ENCODE measurements at places on chromosomes 1 and 21.
A peak's percentile ranks its signal among the peaks of the same experiment; 100 is the strongest.

DNA sequence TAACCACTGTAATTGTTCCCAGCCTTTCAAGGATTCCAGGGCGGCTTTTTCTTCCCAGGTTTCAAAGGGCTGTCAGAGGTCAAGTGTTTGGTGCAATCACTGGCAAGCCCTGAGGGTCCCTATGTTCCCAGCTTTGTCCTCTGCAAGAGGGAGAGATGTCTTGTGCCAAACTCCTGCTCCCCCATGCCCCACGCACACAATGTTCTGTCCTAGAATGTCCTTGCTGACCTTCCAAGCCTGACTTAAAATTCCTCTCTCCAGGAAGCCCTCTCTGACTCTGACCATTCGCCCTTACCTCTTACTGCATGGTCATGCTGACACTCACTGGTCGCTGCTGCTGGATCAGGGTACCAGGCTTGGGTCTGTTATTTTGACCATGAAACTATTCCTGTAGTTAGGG, 152.5 kb upstream of the KCND3 start:
- no peak for DNase-seq

GRCh38 chr1:243246916-243247315, 8.2 kb downstream of the CEP170 start:
- no peak for DNase-seq

- DNase-seq = no peak
These were observed 108.8 kb upstream of the MAGI3 start for GRCh38 chr1:113281550-113281949.

- DNase-seq = no peak
These were observed 2.8 kb downstream of the REG4 start for GRCh38 chr1:119808491-119808890.

GRCh38 chr1:229452956-229453801, 19.3 kb upstream of the ACTA1 start:
- no peak for DNase-seq

- DNase-seq = no peak
These were observed 18.1 kb upstream of the SNX27 start for GRCh38 chr1:151593730-151594129.

- DNase-seq = no peak
These were observed 12.2 kb upstream of the RGS16 start for GRCh38 chr1:182616130-182617013.

DNA sequence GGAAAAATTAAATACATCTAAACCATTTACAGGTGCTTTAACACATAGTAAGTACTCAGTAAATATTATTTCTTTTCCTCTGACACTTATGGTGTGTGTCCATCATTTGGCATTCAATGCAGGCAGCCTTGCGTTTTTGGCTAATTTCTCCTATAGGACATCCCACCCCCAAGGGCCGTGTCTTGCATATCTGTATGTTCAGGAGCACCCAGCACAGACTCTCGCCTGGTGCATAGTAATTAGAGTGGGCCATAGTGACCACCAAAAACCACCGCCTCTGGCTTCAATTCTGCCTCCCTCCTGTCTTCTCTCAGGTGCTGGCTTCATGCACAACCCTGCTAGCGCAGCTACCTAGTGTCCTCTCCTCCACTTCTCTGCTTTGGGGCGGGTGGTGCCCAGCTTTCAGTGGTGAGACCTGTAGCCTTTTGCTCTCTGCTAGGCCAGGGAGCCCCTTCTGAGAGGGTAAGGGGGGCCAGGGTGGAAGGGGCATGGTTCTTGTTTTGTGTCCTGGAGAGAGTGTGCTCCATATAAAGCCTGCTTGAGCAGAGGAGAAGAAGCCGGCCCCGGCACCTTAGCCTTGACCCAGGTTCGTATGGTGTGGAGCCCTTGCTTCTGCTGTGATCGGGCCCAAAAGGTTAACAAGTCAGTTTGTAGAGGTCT, 33.4 kb downstream of the BATF3 start:
- DNase-seq = peak; percentile 56

- no peak for DNase-seq
These were observed 60.8 kb upstream of the KRTAP11-1 start for GRCh38 chr21:30942192-30942591.

DNA sequence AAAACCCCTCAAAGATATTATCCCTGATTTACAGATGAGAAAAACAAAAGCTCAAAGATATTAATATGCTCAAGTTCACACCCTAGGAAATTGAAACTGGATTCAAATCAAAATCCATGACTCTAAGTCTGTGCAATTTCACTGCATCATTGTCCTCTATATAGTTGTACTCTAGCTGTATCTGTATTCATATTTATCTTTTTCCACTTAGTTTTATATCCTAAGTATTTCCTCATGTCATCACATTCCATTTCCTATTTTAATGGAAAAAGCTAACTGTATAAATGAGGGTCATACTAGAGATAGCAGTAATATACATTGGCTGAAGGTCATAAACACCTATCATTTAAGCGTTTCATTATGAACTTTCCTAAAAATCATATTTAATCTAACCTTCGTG, 42.2 kb upstream of the RALGPS2 start:
- no peak for DNase-seq

- DNase-seq = no peak
These were observed 5.4 kb downstream of the PRAMEF12 start for GRCh38 chr1:12778907-12779306.

DNA sequence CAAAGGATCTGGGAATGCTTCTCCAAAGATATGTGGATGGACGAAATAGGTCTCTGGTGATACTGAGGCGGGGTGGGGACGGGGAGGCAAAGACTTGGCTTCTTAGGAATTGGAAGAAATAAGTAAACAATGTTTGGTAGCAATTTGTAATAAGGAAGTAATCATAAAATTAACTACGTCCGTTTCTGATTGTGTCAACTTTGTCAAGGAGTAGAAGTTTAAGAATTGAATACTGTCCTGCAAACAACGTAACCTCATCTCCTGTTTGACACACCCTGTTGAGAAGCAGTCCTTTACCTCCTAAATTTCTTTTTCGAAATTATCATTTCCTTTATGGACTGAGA, 471 bp downstream of the POLR3C start:
- no peak for DNase-seq

GRCh38 chr1:56404066-56404465, 175.3 kb downstream of the PLPP3 start:
- no peak for DNase-seq

DNA sequence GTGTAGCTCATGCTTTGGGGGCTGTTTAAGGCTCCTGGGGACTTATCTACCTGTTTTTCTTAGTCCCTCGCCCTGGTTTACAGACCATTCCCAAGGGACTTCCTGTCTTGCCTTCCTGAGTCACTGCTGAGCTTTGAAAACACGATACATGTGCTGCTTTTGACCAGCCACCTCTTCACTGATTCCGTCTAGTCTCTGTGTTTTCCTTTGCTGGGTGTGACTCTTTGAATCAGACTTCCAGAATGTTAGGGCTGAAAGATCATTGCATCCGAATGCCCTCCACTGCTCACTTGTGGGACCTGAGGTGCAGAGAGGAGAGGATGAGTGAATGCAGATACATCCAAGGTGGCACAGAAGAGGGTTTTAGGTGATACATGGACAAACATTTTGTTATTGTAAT, 35.4 kb upstream of the CITED4 start:
- DNase-seq = no peak

DNA sequence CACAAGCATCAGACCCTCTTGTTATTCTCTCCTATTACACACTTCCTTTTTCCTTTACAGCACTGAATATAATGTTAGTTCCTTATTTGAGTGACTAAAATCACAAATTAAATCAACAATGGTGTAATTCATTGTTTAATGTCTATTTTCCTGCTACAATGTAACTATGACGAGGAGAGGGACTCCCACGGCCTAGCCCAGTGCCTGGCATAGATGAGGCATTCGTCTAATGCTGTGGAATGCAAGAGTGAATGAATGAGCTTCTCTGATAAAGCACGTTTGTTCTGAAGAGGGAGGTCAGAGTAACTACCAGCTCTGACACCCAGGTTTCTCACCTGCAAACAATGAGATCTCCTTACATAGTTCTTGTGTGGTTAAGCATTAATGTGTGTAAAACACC, 479.4 kb downstream of the OMA1 start:
- DNase-seq = no peak

GRCh38 chr1:150176593-150176992, 26.9 kb downstream of the PLEKHO1 start:
- no peak for DNase-seq

DNA sequence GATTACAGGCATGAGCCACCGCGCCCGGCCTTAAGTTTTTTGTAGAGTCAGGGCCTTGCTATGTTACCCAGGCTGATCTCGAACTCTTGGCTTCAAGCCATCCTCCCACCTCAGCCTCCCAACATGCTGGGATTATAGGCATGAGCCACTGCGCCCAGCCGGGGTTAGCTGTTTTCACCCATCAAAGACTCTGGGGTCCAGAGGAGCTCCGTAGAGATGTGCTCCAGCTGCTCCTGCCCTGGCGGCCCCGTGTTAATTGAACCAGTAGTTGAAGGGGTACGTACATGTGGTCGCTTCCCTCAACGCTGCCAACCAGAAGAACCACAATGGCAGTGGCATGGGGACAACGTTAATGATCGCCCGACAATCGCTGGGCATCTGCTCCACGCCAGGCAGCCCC, 72.0 kb downstream of the NPHP4 start:
- DNase-seq = peak; percentile 47

All from type B pancreatic cell (in vitro differentiated cells).